ENCODE measurements at places on chromosomes 12 and 14.

- no peak for DNase-seq
These were observed 72.5 kb upstream of the MYL2 start for GRCh38 chr12:110992909-110993308.

DNA sequence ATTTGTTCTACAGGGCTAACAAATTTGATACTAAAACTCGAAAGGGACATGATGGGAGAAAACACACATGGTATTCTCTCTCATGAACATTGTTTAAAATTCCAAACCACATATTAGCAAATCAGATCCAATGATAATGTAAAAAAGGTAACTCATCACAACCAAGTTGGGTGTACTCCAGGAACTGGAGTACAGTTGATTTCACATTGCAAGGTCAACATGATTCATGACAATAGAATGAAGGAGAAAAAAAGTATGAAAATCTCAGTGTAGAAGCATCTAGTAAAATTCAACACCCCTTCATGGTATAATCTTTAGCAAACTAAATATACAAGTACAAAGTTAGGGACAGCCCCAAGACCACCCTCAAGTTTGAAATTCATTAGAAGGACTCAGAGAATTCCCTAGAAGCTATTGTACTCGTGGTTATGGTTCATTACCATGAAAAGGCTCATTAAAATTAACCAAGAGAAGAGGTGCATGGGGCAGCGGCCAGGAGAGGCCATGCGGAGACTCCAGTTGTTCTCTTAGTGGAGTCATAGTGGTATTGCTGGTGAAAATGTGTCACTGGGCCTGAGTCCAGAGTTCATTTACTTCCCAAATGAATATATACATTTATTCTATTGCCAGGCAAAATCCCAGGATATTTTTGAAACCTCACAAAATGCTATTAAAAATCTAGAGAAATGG lies 3.1 kb upstream of the CDCA4 start:
- DNase-seq, result no peak

DNA sequence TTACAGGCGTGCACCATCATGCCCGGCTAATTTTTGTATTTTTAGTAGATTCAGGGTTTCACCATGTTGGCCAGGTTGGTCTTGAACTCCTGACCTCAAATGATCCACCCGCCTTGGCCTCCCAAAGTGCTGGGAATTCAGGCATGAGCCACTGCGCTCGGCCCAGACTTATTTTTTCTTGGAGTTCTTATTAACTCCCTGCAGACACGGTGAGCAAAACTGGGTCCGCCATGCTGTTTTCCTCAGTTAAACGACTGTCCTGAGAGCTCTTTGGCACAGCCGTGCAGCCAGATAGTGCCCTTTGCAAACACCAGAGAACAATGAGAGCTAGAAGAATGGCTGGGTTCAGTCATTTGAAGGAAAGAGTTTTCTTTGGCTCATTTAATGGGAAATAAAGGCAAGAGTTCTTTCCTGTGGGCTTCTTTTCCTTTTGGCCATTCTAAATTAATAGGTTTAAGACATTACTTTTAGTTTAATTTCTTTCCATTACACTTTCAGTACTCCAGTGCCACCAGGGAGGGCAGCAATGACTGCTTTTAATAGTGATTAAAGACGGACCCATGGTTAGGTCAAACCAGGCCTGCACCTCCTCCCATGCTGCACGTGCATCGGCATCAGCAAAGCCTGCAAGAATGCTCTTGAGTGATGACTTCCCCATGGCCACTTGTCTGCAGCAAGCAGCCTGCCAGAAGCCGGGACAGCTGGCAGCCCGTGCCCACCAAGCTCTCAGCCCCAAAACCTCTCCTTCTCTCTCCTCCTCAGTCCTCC lies 60.7 kb downstream of the VCPKMT start:
- DNase-seq, result no peak

DNA sequence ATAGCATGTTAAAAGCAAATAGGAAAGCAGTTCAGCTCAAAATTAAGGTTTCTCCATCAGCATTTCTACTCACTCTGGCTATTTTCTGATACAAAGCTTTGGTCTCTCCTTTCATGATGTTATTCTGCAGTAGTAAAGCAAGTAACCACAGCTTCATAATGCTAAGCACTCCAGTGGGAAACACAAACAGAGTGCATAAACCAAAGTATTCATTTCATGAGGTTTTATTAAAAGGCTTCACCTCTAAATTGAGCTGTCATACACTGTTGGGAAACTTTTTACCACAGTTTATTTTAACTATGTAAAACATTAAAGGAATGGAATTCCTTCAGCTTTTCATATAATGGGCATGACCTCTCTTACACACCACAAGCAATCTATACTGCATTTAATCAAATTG lies 157.9 kb upstream of the LMO3 start:
- DNase-seq, result no peak

DNA sequence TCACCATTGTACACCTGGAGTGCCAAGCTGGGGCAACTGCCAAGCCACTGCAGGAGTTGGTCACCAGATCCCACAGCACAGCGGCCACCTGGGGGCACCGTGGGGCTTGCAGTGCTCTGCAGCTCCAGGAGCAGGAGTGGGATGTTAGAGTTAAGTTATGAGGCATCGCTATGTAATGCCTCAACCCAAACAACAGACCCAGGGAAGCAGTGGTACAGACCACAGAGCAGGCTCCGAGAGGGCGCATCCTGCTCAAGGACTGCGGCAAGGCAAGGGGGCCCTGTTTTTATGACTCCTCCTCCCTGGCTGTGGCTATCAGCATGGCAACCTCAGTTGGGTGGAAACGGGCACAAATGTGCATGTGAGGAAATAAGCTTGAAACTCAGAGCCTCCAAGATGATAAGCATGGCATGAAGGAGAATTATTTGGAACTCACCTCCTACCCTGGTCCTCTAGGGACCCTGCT lies 63.1 kb downstream of the ARL6IP4 start:
- DNase-seq, result peak; percentile 76

DNA sequence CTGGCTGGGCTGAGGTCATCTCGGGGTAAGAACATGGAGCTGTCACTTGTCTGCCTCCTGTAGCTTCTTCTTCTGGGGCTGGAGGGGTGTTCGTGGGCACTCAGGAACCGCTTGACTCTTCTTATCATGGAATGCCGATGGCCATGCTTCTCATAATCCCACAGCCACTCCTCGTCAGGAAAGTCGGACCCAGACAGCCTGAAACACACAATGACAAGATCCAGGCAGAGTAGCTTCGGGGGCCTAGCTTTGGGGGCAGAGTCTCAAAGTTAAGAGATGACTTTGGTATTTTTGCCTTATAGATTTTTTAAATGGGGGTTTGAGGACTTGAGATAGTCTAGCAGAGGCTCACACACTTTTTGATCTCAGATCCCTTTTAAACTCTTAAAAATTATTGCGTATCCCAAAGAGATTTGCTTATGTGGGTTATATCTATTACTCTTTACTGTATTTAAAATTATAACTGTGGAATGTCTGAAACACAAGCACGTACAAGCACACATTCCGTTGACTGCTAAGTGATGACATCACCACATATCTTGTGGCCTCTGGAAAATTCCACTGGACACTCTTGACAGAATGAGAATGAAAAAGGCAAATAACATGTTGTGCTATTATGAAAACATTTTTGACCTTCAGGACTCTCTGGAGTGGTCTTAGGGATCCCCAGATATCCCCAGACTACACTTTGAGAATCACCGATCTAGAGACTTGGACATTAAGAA lies 43.3 kb downstream of the BEST3 start:
- no peak for DNase-seq

GRCh38 chr12:90677552-90677951 lies 277.4 kb downstream of the CCER1 start:
- DNase-seq, result no peak

GRCh38 chr14:100240668-100241032 lies 1.7 kb downstream of the YY1 start:
- DNase-seq, result no peak

- no peak for DNase-seq
These were observed 114.4 kb upstream of the DIO2 start for GRCh38 chr14:80325688-80326087.

DNA sequence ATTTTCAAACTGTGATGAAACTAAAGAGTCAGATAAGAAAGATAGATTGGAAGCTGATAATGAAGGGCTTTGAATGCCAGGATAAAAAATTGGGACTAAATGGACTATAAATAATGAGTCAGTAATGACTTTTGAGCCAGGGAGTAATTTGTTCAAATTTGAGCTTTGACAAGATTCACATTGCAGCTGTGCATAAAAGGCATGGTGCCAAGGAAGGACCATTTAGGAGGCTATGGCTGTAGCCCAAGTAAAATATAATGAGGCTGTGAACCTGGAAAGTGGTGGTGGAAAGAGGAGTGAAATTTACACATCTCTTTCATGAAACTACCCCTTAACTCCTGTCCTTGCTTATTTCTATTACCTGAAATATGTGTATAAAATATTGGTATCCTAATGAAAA lies 218.5 kb downstream of the SLC6A15 start:
- DNase-seq, result no peak

DNA sequence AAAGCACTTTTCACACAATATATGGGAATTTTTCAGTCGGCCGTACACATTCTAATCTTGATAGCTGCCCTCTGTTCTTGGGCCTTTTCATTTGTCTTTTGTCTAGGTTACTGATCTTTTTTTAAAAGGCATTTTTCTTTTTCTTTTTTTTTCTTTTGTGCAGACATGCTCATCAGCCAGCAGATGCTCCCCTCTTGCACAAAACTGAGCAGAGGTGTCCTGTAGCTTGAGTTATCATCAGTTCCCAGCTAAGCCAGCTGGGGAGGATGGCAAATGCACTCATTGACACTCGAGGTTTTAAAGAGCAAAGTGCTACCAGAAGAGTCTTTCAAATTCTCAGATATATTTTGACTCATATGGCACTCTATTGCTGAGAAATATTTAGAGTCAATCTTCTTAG lies 913.9 kb upstream of the SEL1L start:
- no peak for DNase-seq

DNA sequence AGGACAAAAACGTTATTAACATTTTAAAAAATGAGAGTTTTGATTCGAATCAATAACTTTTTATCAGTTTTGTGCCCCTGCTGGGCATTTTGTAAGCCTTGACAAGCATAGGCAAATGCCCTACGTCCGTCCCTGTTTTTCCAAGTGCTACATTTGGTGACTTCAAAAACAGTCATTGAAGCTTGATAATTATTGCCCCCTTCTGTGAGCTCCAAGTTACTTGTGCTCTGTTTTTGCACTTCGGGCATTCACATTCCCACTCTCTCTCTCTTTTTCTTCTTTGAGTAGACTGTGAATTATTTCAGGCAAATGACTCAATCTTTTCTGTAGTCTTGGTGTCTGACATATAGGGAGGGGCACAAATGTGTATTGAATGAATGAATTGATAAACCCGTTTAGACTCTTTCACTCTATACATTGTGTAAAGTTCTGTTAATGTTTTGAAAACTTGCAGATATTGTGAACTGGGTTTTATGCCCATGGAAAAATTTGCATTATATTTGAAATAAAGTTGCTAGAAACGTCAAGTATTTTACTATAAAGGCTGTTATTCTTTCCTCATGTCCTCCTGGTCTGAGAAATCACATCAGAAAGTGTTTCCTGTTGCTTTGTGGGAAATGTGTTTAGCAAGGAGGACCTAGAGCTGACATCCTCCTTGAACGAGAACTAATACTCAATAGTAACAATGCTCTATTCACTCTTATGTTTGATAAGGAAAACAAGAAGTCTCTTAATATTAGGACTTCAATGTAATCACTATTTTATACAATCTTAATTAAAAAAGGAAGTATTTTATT lies 1.4 kb downstream of the APAF1 start:
- DNase-seq, result no peak

- DNase-seq, result no peak
These were observed 100.2 kb downstream of the STAB2 start for GRCh38 chr12:103687253-103687652.

GRCh38 chr14:102951034-102951433 lies 28.6 kb downstream of the AMN start:
- no peak for DNase-seq

GRCh38 chr14:51124029-51124428 lies 29.1 kb upstream of the TRIM9 start:
- no peak for DNase-seq

DNA sequence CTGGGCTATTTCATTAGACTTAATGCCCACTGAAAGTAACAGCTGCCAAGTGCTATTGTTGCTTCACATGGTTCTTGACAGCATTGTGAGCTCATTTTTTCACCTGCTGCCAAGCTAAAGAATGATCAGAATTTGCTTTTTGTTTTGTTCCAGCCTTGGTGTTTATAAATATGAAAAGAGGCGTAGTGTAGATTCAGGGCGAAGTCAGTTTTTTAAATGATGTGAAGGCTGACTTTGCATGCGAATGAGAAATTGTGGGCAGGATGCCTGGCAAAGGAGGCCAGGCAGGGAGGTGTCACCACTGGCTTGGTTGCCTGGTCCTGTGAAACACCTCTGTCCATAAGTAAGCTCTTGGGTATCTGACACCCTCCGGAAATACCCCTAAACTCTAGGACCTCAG lies 93.3 kb upstream of the NAP1L1 start:
- DNase-seq, result no peak

- no peak for DNase-seq
These were observed at the start of gene ACRBP for GRCh38 chr12:6647083-6647604. Gene ACRBP (minus strand): TSS chr12:6647432. CDS start chr12:6647366, 66 bp downstream.

GRCh38 chr12:32761716-32762115 lies 6.0 kb upstream of the YARS2 start:
- no peak for DNase-seq

- no peak for DNase-seq
These were observed 121.6 kb downstream of the LLPH start for GRCh38 chr12:66008985-66009384.

- DNase-seq, result no peak
These were observed 193.9 kb downstream of the RGS6 start for GRCh38 chr14:72126091-72126490.

DNA sequence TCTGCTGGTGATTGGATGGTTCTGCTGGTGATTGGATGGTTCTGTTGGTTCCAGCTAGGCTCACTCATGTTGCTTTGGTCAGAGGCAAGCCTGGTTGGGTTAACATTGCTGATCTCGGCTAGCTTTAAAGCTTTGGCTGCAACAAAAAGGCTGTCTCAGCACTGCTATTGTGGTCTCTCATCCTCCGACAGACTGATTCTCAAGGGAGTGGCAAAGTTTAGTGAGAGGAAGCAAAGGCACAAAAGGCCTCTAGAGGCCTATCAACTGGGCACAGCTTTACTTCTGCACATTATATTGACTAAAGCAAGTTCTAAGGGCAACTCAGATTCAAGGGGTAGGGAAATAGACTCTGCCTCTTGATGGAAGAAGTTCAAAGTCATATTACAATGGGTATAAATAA lies 84.7 kb upstream of the LGR5 start:
- no peak for DNase-seq

DNA sequence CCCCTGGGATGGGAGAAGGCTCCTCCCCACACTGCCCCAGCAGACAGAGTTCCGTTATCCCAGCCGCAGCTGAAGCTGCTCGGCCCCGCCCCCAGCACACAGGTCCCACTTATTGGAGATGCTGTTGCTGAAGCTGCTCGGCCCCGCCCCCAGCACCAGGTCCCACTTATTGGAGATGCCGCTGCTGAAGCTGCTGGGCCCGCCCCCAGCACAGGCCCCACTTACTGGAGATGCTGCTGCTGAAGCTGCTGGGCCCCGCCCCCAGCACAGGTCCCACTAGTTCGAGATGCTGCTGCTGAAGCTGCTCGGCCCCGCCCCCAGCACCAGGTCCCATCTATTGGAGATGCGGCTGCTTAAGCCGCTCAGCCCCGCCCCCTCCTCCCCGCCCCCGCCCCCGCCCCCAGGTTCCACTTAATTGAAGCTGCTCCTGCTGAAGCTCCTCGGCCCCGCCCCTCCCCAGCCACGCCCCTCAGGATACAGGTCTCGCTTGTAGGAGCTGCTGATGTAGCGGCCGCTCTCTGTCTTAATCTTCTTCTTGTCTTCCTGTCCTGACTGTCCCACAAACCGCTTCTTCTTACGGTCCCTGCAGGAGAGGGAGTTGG lies 12.0 kb downstream of the CFAP73 start:
- no peak for DNase-seq

Data from stimulated activated CD4-positive, alpha-beta T cell treated with anti-CD3 and anti-CD28 coated beads, TNF-alpha, amount 100 ng/mL, for 24 hours (primary cell).